AG08396 (cell line): ENCODE measurements at places on chromosomes 6 and 20.

GRCh38 chr6:116405652-116406356 lies 35.1 kb downstream of the DSE start:
- peak; percentile 6 for DNase-seq

- no peak for DNase-seq
These were observed 182.4 kb downstream of the CD109 start for GRCh38 chr6:73878403-73878802.

GRCh38 chr20:46354920-46355654 lies 46.8 kb upstream of the CDH22 start:
- DNase-seq, result no peak

DNA sequence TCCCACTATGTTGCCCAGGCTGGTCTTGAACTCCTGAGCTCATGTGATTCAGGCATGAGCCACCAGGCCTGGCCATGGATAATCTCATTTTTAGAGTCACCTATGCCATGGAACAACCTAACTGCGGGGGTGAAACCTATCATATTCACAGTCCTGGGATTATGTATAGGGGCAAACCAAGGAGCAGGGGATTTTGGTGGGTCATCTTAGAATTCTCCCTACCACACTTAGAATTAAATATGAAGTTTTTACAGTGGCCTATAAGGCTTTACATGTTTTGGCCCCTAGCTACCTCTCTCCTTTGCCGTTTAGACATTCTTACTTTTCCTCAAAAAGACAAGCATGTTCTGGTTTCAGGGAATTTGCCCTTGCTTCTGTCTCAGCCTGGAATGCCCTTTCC lies 20.6 kb upstream of the VEGFA start:
- no peak for DNase-seq

- DNase-seq, result no peak
These were observed 47.0 kb downstream of the CARMIL1 start for GRCh38 chr6:25326126-25326525.
